ENCODE measurements at places on chromosomes 16 and 17. TPM values are rescaled to one million over a fixed set of nuclear protein-coding genes. Genes with fewer than 3 reads are reported as not detected.

Gene BICDL2
- not detected for total RNA-seq

Gene FGF11
- total RNA-seq = 1.6 TPM

Gene SLC16A6
- 0.27 TPM for total RNA-seq

Gene C16orf54
- total RNA-seq = 0.18 TPM

Gene TP53TG3F
- not detected for total RNA-seq

Measured in muscle of leg (tissue), 16 donors.